Activated T-cell treated with anti-CD3 and anti-CD28 coated beads, Interleukin-2, amount 50 U/mL, for 72 hours (primary cell): ENCODE measurements at places on chromosomes 6 and 20. TPM values are rescaled to one million over a fixed set of nuclear protein-coding genes. Genes with fewer than 3 reads are reported as not detected.
A peak's percentile ranks its signal among the peaks of the same experiment; 100 is the strongest.

- peak overlapping the region; percentile 52 for H3K27ac ChIP-seq
- DNase-seq, result no peak
- peaks cover 36% of the 10 kb centered on the region for H3K4me1 ChIP-seq
- no peak overlapping the region for H3K4me3 ChIP-seq
These were observed 4.0 kb downstream of the PHF10 start for GRCh38 chr6:169720207-169720855.

STK38 gene
- total RNA-seq, result 34.4 TPM

DNA sequence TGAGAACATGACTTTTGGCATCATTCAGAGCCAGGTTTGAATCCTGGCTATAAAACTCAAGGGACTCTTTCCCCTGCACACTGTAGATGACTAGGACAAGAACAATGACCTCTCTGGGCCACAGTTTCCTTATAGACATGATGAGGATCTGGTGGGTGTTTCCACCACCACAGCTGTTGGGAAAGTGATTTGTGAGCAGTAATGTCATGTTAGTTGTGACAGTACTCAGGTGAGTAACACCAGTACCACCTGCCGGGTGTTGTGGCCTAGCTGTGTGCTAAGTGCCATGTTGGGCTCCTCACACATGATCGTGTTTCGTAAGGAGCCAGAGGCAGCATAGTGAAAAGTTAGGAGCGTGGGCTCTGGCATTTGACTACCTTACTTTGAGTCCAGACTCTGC, 24.1 kb downstream of the HM13 start:
- peaks cover 38% of the 10 kb centered on the region for H3K4me1 ChIP-seq
- DNase-seq, result no peak
- H3K27me3 ChIP-seq, result no peaks in the 10 kb centered on the region

DNA sequence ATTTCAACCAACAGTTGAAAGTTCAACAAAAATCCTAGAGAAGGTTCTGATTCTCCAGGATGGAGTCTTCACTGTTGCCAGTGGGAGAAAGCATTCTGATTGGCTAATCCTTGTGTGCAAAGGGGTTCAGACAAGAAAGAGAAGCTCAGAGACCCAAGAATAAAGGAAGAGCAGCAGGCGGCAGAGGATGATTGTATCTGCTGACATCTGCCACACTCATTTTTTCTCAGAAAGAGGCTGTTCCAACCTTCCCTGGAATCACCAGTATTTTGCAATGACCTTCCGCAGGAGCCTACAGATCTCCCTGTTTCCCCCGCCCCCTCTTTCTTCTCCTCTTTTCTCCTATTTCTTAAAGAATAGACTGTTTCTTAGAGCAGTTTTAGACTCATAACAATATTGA, 376.7 kb downstream of the CDH26 start:
- no peak overlapping the region for H3K27ac ChIP-seq
- H3K4me1 ChIP-seq, result no peaks in the 10 kb centered on the region
- peaks cover 6% of the 10 kb centered on the region for H3K27me3 ChIP-seq
- no peak for DNase-seq
- H3K36me3 ChIP-seq, result no peaks in the 10 kb centered on the region

DNA sequence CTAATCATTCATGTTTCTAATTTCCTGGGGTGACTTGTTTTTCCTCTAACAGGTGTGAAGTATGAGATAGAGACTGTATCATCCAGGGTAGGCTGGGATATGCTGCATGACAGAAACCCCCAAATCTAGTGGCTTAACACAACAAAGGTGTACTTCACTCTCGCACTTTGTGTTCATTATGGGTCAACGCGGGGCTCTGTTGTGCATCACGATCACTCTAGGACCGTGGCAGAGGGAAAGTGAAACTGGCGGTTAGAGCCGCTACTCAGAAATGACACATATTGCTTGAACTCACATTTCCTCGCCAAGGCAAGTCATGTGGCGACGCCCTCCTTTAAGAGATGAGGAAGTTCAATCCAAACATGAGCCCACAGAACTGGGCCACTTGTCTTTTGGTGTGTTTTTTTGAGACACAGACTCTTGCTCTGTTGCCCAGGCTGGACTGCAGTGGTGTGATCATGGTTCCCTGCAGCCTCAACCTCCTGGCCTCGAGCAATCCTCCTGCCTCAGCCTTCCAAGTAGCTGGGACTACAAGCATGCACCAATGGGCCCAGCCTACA, 41.3 kb downstream of the PCNA start:
- H3K4me3 ChIP-seq, result peak overlapping the region; percentile 87
- H3K36me3 ChIP-seq, result no peaks in the 10 kb centered on the region
- DNase-seq, result peak; percentile 89

DNA sequence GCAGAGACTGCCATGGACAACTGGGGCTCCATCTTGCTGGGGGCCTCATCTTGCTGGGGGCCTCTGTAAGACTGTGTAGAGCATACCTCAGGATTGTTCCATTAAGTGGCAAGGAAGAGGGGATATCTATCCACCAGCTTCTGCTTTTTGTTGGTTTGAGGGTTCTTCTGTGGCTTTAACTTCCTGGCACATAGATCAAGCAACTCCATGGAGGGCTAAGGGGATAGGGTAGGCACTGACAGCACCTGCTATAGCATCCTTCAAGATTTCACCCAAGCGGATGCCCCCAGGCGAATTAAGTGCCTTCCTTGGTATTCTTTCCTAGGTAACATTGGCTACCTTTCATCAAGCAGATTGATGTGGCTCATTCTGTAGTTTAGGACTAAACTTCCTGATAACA, 3.8 kb upstream of the LRRN4 start:
- H3K27ac ChIP-seq, result no peak overlapping the region
- peaks cover 5% of the 10 kb centered on the region for H3K4me1 ChIP-seq
- no peak overlapping the region for H3K4me3 ChIP-seq

DNA sequence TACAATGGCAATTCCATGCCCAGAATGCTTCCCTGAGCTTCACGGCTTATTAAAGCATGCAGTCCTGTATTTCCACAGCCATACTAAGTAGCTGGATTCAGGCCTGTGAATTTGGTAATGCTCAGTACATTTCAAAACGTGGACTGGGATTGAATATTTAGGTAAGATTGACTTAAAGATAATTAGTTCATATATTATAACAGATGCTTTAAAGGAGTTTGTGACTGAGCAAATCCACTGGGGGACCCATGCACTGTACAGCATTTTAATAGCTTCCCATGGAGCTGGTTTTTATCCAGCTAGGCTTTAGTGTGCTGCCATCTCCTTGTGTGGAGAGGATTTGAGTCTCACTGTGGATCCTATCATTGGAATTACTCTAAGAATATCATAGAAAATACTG, 420.9 kb upstream of the FLRT3 start:
- H3K4me1 ChIP-seq, result no peaks in the 10 kb centered on the region
- H3K27me3 ChIP-seq, result no peaks in the 10 kb centered on the region
- no peak overlapping the region for H3K4me3 ChIP-seq
- no peak for DNase-seq
- no peak overlapping the region for H3K27ac ChIP-seq

GRCh38 chr6:85361643-85362014, 88.3 kb upstream of the NT5E start:
- H3K27me3 ChIP-seq, result no peaks in the 10 kb centered on the region
- peaks cover 2% of the 10 kb centered on the region for H3K36me3 ChIP-seq
- H3K27ac ChIP-seq, result no peak overlapping the region
- DNase-seq, result no peak
- peaks cover 16% of the 10 kb centered on the region for H3K4me1 ChIP-seq

GRCh38 chr6:20582586-20583443, 48.6 kb downstream of the CDKAL1 start:
- peaks cover 6% of the 10 kb centered on the region for H3K36me3 ChIP-seq
- peaks cover 30% of the 10 kb centered on the region for H3K4me1 ChIP-seq
- DNase-seq, result no peak
- peak overlapping the region; percentile 76 for H3K27ac ChIP-seq

BMP6 gene
- 2.2 TPM for total RNA-seq

GRCh38 chr6:113047148-113047547, 700.0 kb downstream of the RFPL4B start:
- no peaks in the 10 kb centered on the region for H3K4me1 ChIP-seq
- no peaks in the 10 kb centered on the region for H3K36me3 ChIP-seq
- no peak overlapping the region for H3K27ac ChIP-seq

- peaks cover 14% of the 10 kb centered on the region for H3K27me3 ChIP-seq
- H3K36me3 ChIP-seq, result peaks cover 8% of the 10 kb centered on the region
- peak overlapping the region; percentile 72 for H3K4me3 ChIP-seq
- peak overlapping the region; percentile 54 for H3K27ac ChIP-seq
- no peak for DNase-seq
These were observed 34.8 kb upstream of the UST start for GRCh38 chr6:148711833-148712654.

BMP7 gene
- total RNA-seq, result 0.39 TPM

DNA sequence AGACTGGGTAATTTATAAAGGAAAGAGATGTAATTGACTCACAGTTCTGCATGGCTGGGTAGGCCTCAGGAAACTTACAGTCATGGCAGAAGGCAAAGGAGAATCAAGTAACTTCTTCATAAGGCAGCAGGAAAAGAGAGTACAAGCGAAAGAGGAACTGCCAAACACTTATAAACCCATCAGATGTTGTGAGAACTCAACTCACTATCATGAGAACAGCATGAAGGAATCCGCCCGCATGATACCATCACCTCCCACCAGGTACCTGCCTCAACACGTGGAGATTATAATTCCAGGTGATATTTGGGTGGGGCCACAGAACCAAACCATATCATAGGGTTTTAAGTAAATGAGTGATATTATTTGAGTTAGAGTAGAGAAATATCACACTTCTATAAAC, 189.3 kb downstream of the TSHZ2 start:
- H3K4me1 ChIP-seq, result peaks cover 34% of the 10 kb centered on the region
- H3K4me3 ChIP-seq, result peak overlapping the region; percentile 38
- no peaks in the 10 kb centered on the region for H3K27me3 ChIP-seq
- peak overlapping the region; percentile 84 for H3K27ac ChIP-seq
- peaks cover 8% of the 10 kb centered on the region for H3K36me3 ChIP-seq

CCN2 gene
- total RNA-seq, result not detected

GMPR gene
- not detected for total RNA-seq

GRCh38 chr6:81694855-81695254, 57.6 kb downstream of the TENT5A start:
- no peak for DNase-seq
- no peaks in the 10 kb centered on the region for H3K36me3 ChIP-seq
- H3K4me3 ChIP-seq, result no peak overlapping the region
- H3K27me3 ChIP-seq, result no peaks in the 10 kb centered on the region

DNA sequence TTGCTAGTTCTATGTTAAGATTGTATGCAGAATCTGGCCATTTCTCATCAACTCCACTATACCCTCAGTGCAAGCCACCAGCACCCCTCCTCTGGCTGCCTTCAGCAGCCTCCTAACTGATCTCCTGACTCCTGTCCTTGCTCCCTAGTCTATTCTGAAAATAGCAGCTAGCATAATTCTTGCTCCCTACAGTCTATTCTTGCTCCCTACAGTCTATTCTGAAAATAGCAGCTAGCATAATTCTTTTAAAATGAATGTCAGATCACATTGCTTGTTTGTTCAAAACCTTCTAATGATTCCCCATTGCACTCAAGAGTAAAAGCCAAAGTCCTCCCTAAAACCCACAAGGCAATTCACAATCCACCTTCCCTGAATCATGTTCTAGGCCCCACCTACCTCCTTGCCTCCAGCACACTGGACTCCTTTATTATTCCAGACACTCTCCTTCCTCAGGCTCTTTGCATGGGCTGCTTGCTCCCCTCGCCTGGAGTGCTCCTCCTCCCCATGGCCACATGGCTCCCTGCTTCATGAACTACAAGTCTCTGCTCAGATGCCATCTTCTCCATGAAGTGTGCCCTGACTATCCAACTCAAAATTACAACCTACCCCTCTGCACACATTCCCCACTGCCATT, 164.2 kb upstream of the TNFAIP3 start:
- H3K27me3 ChIP-seq, result no peaks in the 10 kb centered on the region
- peaks cover 2% of the 10 kb centered on the region for H3K36me3 ChIP-seq
- H3K27ac ChIP-seq, result peak overlapping the region; percentile 16
- no peak overlapping the region for H3K4me3 ChIP-seq

DNA sequence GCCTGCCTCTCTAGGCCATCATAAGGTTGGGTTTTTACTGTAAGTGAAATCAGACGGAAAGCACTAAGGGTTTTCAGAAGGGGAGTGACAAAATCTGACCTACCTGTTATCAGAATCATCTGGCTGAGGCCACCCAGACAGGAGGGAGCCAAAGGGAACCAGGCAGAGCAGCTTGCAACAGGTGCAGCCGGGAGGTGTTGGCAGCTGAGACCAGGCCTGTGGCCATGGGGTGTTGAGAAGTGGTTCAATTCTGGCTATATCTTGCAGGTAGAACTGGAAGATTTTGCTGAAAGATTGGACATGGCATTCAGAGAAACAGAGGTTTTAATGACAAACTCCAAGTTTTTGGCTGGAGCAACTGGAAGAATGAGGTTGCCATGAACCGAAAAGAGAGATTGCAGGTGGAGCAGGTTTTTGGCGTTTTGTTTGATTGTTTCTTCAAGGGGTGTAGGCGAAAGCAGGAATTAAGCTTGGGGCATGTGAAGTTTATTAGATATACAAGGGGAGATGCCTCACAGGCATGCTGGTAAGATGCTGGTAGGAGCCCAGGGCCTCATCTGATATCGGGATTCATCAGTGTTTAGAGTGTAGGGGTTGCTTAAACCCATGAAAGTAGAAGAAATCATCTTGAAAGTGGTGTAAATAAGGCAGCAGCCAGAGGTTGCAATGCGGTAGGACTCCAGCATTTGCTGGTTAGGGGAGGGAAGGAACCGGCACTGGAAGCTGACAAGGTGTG, 35.1 kb upstream of the MAP3K4 start:
- no peak for DNase-seq
- peaks cover 33% of the 10 kb centered on the region for H3K27me3 ChIP-seq
- H3K4me1 ChIP-seq, result no peaks in the 10 kb centered on the region
- no peaks in the 10 kb centered on the region for H3K36me3 ChIP-seq
- H3K4me3 ChIP-seq, result no peak overlapping the region

DLGAP4 gene
- 30.6 TPM for total RNA-seq

- H3K4me3 ChIP-seq, result no peak overlapping the region
- no peak overlapping the region for H3K27ac ChIP-seq
- H3K27me3 ChIP-seq, result peaks cover 12% of the 10 kb centered on the region
- H3K36me3 ChIP-seq, result peaks cover 17% of the 10 kb centered on the region
- H3K4me1 ChIP-seq, result peaks cover 15% of the 10 kb centered on the region
- DNase-seq, result no peak
These were observed 12.2 kb upstream of the PTGIS start for GRCh38 chr20:49579874-49580812.

GRCh38 chr20:60968853-60969720, 283.0 kb upstream of the CDH4 start:
- H3K4me1 ChIP-seq, result no peaks in the 10 kb centered on the region
- no peak overlapping the region for H3K27ac ChIP-seq

DNA sequence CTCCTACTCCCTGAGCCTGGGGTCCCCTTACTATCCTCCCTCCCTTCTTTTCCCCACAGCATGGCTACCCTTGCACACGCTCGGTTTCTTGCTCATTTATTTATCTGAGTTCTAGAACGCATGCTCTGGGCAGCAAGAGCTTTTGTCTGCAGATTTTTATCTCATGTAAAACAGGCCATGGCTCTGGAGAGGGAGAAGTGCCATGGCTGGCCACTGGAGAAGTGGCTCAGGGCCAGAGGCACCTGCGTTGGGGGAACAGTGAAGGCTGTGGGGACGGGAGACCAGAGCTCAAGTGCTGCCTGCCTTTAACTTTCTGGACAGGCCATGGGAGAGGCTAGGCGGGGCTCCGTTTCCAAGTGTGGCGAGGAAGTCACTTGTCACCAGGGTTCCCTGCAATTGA, 177.7 kb upstream of the SULF2 start:
- DNase-seq, result no peak
- H3K4me3 ChIP-seq, result no peak overlapping the region
- H3K4me1 ChIP-seq, result no peaks in the 10 kb centered on the region
- peaks cover 7% of the 10 kb centered on the region for H3K27me3 ChIP-seq
